ENCODE measurements at places on chromosomes 11 and 22.

- H3K36me3 ChIP-seq: no peaks in the 10 kb centered on the region
- no peak for DNase-seq
- H3K27ac ChIP-seq: no peak overlapping the region
- H3K4me3 ChIP-seq: no peak overlapping the region
- peaks cover 43% of the 10 kb centered on the region for H3K27me3 ChIP-seq
- H3K4me1 ChIP-seq: peaks cover 18% of the 10 kb centered on the region
Observed at GRCh38 chr11:11262171-11262920, 90.7 kb downstream of the CSNK2A3 start.

DNA sequence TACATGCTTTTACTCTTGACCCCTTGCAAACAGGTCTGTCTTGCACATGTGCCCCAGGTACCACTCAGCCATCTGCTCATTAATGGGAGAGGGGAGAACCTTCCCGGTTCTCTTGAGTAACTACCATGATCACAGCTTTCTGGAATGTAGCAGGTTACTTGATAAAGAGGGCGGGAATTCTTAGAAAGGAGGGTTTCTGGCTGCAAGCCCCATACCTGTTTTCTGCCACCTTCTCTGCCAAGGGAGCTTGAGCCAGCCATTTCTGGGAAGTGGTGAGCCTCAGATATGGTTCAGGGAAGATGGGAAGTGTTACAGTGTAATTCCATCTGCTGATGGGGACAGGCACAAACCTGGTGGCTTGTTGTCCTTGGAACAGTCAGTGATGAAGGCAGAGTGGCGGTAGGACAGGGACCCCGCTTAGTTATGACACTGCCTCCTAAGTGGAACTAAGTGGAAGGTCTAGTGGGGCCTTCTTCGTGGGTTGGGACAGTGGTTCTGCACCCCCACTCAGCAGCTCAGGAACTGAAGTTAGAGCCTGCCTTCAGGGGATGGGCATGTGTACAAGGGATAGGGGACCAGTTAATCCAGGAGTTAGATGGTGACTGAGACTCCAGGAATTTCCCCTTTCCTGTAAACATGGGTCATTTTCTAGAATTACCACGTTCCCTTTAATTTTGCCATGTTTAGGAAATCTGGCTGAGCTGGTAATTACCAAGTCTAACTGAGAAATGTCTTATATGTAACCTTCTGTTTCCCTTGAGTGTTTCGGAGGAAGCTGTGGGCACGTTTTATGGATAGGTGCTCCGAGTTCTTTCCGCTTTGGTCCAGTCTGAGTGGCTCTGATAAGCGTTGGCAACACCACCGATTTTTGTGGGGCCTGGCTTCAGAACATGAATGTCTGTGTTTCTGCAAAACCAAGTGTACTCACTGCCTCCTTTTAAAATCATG lies 35.3 kb downstream of the BCR start:
- H3K4me1 ChIP-seq: peaks cover 63% of the 10 kb centered on the region
- no peaks in the 10 kb centered on the region for H3K27me3 ChIP-seq
- no peak overlapping the region for H3K4me3 ChIP-seq
- no peak for DNase-seq
- no peaks in the 10 kb centered on the region for H3K36me3 ChIP-seq

DNA sequence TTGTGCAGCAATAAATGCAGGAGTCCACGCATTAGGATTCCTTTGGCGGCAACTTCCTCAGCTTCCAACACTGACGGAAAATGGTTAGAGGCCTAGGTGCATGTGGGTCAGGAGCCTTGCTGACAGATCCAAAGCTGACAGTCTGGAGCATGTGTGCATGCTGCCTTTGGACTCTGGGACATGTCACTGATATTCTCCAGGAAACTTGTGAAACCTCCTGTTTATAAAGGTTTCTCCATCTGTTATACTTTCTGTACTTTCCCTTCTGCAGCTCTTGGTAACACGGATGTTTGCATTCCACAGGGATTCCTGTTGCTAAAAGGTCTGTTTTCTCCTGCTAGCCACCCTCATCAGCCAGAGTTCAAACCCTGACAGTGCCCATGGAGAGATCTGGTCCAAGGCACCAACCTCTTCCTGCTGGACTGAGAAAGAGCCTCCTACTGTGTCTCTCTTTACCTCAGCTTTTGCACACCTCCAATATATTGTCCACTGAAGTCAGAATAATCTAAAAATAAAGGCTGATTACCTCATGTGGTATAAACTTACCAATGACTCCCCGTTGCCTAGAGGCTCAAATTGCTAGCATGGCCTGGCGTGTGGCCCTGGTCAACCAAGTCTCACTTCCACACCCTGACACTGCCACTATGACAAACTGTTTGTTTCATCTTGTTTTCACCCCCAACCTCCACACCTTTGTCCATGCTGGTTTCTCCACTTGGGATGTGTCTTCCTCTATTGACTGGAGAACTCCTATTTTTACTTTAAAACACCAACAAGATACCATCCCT lies 31.1 kb upstream of the LYVE1 start:
- no peak for DNase-seq
- H3K4me3 ChIP-seq: no peak overlapping the region
- H3K27ac ChIP-seq: peak overlapping the region; percentile 6
- H3K27me3 ChIP-seq: no peaks in the 10 kb centered on the region
- peaks cover 24% of the 10 kb centered on the region for H3K4me1 ChIP-seq

DNA sequence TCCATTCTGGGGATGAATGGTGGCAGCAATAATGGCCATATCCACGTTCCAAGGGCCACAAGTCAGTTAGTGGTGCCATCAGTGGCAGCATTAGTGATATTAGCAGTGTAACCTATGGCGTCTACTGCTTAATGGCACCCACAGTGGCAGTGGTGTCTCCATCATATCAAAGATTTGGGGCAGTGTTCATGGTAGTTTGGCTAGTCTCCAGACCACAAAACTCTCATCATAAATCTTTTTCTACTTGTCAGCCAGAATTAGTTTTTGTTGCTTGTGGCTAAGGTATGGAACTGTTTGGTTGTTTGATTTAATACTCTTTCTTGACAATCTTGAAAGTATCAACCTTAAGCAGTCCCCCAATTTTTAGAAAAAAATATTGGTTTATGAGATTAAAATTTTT lies 45.1 kb upstream of the DEUP1 start:
- no peaks in the 10 kb centered on the region for H3K36me3 ChIP-seq
- peaks cover 12% of the 10 kb centered on the region for H3K4me1 ChIP-seq
- H3K27me3 ChIP-seq: peaks cover 37% of the 10 kb centered on the region
- H3K27ac ChIP-seq: no peak overlapping the region
- no peak for DNase-seq

- H3K4me3 ChIP-seq: no peak overlapping the region
- H3K27ac ChIP-seq: no peak overlapping the region
- no peaks in the 10 kb centered on the region for H3K27me3 ChIP-seq
- H3K36me3 ChIP-seq: no peaks in the 10 kb centered on the region
Observed at GRCh38 chr11:55655096-55655495, 6.9 kb upstream of the OR4C6 start.

DNA sequence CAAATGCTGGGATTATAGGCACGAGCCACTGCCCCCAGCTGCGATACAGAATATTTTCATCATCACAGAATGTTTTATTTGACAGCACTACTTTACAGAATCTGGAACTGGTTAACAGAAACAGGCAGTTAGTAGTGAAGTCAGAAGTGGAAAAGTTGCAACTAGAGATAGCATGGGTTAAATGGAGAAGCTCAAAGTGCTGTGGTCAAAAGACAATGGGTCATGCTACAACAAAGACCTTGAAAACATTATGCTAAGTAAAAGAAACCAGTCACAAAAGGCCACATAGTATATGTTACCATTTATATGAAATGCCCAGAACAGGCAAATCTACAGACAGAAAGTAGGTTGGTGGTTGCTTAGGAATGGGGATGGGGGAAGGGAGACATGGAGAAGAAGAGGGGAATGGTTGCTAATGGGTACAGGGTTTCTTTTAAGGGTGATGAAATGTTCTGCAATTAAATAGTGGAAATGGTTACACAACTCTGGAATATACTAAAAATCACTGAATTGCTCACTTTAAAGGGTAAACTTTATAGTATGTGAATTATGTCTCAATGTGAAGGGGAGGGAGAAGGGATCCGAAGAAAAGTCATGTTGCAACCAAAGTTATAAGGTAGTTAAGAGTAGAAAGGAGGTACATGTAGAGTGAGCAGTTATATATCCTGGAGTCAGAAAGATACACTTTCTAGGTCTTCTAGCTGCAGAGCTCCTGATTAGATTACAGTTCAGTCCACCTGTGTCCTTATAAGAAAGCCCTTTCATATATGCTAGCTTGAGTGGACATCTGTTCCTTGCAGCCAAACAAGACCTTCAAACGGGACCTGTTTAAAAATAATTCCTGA lies 46.3 kb upstream of the RAPSN start:
- H3K27ac ChIP-seq: no peak overlapping the region
- DNase-seq: no peak
- H3K4me3 ChIP-seq: no peak overlapping the region
- H3K27me3 ChIP-seq: no peaks in the 10 kb centered on the region
- peaks cover 8% of the 10 kb centered on the region for H3K36me3 ChIP-seq

DNA sequence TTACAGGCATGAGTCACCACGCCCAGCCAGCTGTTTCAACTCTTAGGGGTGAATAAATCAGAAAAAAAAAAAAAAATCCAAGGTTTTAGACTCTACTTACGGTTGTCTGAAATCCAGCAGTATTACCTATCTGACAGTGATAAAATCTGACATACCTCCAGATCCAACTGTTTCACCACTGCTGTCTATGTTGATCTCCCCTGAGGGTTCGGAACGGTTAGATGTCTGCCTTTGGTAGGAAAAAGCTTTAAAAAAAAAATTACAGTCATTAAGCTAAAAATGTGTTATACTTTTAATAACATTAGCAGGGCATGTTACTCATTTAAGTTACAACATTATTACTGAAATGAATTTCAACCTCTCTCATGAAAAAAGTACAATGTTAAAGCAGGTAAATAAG lies 21.1 kb downstream of the NCAPD3 start:
- no peaks in the 10 kb centered on the region for H3K27me3 ChIP-seq
- H3K4me1 ChIP-seq: no peaks in the 10 kb centered on the region
- H3K36me3 ChIP-seq: peaks cover 37% of the 10 kb centered on the region
- H3K4me3 ChIP-seq: no peak overlapping the region

DNA sequence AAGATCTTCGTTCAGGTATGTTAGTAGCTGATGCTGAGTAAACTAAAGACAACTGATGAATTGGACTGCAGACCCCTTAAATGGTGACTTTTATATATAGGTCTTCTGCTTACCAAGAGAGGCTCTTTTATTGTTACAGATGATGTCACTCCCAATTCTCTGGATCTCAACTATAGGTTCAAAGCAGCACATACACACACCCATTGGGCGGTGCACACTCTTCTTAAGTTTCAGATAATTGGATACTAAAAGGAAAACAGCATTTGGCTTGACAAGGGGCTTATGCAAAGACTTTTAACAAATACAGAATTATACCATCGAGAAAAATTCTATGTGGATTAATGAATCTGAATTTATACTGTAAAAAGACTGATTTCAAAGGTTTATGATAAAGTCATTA lies at the start of gene PTH:
TSS of gene PTH (minus strand) at position 69 of the 400 bp plus-strand sequence. CDS start 3,142 bp downstream, outside the sequence.
- H3K4me1 ChIP-seq: no peaks in the 10 kb centered on the region
- DNase-seq: no peak
- peaks cover 18% of the 10 kb centered on the region for H3K27me3 ChIP-seq
- H3K27ac ChIP-seq: no peak within 1 kb of the TSS

DNA sequence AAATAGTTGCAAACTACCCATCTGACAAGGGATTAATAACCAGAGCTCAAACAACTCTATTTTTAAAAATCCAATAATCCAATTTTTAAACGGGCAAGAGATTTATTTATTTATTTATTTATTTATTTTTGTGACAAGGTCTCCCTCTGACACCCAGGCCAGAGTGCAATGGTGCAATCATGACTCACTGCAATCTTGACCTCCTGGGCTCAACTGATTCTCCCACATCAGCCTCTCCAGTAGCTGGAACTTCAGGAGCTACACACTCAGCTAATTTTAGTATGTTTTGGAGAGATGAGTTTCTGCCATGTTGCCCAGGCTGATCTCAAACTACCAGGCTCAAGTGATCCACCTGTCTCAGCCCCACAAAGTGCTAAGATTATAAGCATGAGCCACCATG lies 267.2 kb upstream of the BLID start:
- DNase-seq: no peak
- no peak overlapping the region for H3K27ac ChIP-seq
- no peaks in the 10 kb centered on the region for H3K4me1 ChIP-seq
- no peaks in the 10 kb centered on the region for H3K27me3 ChIP-seq
- peaks cover 3% of the 10 kb centered on the region for H3K36me3 ChIP-seq

- H3K27ac ChIP-seq: no peak overlapping the region
- H3K36me3 ChIP-seq: no peaks in the 10 kb centered on the region
- DNase-seq: no peak
- no peak overlapping the region for H3K4me3 ChIP-seq
Observed at GRCh38 chr11:99154277-99154676, 133.5 kb downstream of the CNTN5 start.

- H3K27ac ChIP-seq: no peak overlapping the region
- no peaks in the 10 kb centered on the region for H3K36me3 ChIP-seq
- H3K4me3 ChIP-seq: no peak overlapping the region
- H3K4me1 ChIP-seq: peaks cover 28% of the 10 kb centered on the region
- peaks cover 9% of the 10 kb centered on the region for H3K27me3 ChIP-seq
Observed at GRCh38 chr22:27207907-27208306, 550.5 kb downstream of the MIAT start.

All from type B pancreatic cell (in vitro differentiated cells).